ENCODE measurements at places on chromosomes 13 and 19. TPM values are rescaled to one million over a fixed set of nuclear protein-coding genes. Genes with fewer than 3 reads are reported as not detected.

ZNF561 gene
- total RNA-seq, result 36.7 TPM

ICAM4 gene
- 1.0 TPM for total RNA-seq

GJA3 gene
- total RNA-seq, result not detected

IFI30 gene
- 45.3 TPM for total RNA-seq

HTR2A gene
- not detected for total RNA-seq

VAV1 gene
- 90.4 TPM for total RNA-seq

GRIK5 gene
- 3.9 TPM for total RNA-seq
